ENCODE measurements at places on chromosomes 5 and 9.
A peak's percentile ranks its signal among the peaks of the same experiment; 100 is the strongest.

- DNase-seq: no peak
These were observed 27.6 kb downstream of the SLC25A51 start for GRCh38 chr9:37876376-37876775.

DNA sequence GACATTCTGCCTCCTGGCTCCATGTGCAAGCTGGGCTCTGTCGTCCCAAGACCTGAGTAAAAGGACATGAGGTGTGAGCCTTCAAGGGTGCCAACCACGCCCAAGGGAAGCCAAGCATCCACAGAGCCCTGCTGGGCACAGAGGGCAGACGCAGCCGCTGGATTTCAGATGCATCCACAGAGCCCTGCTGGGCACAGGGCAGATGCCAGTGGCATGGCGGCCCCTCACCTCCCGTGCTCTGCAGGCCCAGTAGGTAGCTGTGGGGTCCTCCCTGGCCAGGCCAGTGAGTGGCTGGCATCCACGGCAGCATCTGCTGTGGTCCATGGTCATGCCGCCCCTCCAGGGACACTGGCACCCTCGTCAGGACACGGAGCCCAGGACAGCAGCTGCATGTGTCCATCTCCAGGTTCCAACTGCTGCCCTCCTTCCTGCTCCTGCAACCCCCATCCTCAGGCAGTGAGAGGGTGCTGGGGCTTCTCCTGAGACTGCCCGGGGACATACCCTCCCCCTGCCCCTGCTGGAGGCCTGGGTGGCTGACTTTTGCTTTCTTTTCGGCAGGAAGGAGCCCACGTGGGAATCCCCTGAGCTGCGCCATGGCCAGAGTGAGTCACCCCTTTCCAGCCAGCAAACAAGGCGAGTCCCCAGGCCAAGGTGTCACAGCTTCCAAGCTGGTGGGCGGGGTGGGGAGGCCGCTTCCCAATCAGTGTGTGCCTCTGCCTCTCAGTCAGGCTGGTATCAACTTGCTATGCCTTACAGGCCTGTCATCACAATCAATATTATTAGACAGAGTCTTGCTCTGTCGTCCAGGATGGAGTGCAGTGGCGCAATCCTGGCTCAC lies 4.0 kb upstream of the TRAF2 start:
- DNase-seq: no peak

DNA sequence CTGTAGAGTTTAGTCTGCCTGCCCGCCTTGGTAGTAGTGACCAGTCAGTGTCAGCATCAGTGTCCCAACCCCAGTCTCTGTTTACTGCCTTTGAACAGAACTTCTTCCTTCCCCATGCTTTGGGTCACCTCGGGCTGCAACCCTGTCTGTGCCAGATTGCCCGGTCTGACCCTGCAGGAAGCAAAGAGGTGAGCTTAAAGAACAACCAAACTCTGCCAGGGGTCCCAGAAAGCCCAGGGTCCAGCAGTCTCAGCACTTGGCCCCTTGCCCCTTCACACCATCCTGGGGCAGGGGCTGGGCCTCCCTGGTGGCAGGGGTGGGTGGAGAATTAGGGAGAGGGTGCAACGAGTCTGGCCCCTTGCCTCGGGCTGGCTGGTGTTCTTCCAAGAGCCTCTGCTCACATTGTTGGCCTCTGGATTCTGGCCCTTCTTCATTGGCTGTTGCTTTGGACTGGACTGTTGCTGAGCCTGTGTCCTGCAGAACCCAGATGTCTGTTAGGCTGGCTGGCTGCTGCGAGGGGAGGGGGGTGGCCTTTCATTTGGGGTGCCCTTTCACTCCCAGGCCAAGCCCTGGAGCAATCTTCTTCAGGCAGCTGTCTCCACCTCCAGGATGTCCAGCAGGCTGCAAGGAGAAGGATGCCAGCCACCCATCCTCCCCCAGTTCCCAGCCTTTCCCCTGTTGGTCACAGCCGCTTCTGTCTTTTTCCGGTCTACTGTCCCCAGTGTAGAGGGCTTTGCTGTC lies 51.2 kb downstream of the SAR1B start:
- DNase-seq: no peak

DNA sequence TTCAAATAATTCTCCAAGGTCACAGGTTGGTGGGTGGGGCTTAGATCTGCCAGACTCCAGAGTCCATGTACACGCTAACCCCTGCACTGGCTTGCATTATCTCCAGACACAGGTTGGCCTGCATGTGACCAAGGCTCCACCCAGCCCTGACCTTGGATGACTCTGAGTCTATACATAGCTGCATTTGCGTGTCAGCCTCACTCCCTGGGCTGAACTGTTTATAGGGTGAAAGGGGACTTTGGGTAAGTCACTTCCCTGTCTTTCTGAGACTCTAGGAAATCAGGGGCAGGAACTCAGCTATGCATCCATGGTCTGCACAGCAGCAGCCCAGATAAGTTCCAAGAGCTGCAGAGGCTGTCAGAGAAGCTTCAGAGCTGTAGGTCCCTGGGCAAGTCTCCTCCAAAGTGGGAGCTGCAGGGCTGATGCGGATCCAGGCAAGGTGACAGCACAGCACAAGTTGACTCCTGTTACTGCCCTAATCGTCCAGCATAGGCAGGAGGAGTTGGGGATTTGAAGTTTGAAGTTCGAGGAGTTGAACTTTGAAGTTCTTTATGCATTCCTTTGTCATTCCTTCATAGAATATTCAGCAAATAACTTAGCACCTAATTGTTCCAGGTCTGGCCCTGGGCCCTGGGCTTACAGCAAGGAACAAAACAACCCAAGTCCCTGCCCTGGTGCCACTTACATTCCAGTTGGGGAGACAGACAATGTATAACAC lies 53.4 kb downstream of the SLC22A5 start:
- DNase-seq: no peak

- DNase-seq: no peak
These were observed 492.2 kb downstream of the NR2F1-AS1 start for GRCh38 chr5:93088592-93089389.

DNA sequence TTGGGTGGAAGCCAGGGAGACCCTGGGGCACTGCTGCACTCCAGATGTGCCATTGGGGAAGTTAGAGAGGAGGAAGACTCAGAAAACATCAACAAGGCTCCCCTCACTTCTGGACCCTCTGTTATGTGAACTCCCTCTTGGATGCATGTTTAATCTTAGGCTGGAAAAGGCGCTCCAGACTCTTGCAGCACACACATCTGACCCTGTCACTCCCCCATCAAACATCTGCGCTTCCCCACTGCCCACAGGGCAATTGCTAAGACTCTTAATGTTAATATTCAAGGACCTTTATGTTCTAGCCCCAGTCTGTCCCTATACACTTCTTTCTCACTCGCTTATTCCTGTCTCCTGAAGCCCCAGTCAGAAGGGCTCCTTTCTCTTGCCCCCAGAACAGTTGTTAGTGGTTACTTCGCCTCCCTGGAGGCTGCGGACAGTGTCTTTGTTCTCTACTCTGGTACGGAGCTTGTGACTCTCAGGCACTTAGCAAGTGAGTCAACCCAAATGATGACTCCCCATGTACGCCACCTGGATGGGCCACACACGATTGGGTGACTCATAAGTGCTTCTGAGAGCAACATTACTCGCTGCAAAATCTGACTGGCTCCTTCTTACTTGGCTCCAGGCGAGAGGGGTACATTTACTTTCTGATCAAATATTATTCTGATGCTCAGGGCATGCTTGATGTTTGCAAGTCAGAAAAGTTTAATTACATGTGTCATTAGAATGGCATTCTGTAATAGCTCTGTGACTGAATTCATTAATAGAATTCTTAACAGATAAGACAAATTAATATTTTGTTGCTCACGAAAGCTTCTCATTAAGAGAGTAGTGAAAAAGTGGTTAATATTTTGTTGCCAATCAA lies 193.6 kb downstream of the HSPA4 start:
- DNase-seq: no peak

DNA sequence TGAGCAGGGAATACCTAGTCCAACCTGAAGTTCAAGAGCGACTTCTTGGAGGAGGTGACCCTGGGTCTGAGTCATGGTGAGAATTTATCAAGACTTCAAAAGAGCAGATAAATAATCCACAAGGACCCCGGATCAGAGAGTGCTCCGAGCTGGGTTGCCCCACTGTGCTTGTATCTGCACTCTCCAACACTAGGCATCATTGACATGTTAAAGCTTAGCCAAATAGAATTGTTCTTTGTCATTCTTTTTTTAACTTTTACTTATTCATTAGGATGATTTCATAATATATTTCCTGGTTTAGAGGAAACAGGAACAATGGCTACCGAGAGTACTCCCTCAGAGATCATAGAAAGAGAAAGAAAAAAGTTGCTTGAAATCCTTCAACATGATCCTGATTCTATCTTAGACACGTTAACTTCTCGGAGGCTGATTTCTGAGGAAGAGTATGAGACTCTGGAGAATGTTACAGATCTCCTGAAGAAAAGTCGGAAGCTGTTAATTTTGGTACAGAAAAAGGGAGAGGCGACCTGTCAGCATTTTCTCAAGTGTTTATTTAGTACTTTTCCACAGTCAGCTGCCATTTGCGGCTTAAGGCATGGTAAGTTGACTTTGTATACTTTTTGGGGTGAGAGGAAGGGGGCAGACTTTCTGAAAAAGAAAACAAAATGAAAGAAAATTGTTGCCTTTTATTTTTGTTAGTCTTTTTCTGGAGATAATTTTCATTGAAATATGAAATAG lies at the start of gene CARD6:
Gene CARD6 (plus strand): TSS at position 300 of the 738 bp plus-strand sequence. CDS start 16 bp downstream, at position 316.
- DNase-seq: no peak

DNA sequence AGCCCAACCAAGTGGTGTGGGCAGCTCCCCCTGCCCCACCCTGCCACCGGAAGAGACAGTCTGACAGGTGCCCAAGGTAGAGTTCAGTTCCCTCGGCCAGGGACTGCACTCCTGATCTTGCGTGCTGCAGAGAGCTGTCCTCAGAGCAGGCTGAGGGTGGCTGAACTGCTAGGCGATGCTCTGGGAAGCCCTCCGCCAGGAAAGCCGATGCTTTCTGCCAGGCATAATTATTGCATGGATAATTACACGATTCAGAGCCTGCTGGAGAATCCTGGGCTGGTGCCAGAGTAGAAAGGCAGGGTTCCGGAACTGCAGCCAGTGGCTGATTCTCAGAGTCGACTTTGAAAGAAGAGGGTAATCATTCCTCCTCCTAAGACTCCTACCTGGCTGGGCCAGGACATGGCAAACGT lies 19.3 kb downstream of the KCNIP1 start:
- DNase-seq: peak; percentile 10

- no peak for DNase-seq
These were observed 9.7 kb downstream of the AFF4 start for GRCh38 chr5:132953710-132954109.

GRCh38 chr9:76718166-76718565 lies 46.1 kb upstream of the PCA3 start:
- no peak for DNase-seq

GRCh38 chr5:27652505-27652904 lies 614.1 kb upstream of the CDH9 start:
- no peak for DNase-seq

DNA sequence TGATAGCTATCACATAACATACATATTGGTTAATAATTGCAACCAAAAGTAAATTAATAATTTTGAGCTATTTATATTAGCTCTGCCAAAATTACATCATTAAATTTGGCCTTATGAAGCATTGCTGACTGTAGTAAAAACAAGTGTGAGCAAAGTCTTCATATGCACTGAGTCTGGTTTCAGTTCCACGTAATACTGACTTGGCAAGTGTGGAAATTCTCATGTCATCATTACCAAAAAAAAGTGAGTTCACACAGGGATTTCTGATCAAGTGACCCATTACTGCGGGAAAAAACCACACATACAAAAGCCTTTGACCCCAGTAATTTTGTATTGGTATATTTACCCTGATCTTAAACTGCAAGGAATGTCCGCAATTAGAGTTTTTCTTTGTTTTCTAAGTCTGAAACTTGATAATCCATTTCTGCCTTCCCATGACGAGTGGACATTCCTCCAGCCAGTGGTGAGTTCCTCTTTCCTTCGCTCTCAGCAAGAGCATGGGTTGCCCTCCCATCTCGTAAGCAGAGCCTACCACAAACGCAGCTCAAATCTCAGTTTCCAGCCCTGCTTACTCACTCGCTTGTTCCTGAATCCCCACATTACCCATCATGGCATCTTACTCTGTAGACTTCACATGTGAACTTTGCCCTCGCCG lies 220.2 kb upstream of the DMRT1 start:
- no peak for DNase-seq

DNA sequence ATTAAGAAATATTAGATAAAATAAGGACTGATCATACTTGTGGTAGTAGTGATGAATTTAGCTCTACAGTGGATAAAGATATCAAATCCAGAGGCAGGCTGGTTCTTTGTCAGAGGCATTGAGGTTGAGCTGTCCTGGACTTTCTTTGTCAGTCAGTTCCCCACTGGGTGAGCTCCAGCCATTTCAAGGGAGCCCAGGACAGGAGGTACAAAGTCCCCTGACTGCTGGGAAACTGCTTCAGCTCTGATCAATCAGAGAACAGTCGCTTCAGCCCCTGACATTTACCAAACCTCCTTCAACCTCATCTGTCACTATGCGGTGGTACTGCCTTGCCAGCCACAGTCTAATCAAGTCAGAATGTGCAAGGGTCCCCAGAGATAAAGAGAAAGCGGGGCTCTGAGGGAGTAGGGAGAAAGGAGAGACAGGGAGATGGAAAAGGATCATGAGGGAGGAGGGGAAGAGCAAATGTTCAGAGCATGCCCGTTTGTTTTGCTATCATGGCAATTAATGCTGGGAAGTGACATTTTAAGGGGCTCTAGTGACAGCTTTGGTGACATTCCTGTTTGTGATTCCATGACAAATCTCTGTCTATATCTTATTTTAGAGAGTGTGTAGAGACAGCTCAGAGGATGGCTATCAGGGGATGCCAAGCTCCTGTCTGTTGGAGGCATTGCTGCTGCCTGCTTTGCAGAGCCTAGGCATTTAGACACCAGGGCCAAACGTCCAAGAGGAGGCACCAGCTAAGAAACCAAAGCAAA lies 223.2 kb downstream of the ASTN2 start:
- DNase-seq: no peak

DNA sequence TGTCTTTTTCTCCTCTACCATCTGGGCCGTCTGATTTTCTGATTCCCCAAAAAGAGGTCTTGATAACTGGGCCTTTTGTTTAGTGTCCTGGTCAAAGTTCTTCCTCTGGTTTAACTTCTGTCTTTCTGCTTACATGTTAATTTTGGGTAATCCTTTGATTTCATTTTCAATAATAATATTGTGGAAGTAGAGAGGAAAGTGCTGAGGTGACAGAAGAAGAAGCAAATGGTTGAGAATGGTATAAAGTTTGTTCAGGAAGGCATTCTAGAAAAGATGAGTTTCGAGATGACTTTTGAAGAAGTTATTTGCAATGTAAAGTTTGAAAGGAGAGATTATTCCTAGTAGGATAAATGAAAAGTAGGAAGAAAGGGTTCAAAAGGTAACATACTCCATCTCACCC lies 118.1 kb downstream of the UNC13B start:
- DNase-seq: no peak

DNA sequence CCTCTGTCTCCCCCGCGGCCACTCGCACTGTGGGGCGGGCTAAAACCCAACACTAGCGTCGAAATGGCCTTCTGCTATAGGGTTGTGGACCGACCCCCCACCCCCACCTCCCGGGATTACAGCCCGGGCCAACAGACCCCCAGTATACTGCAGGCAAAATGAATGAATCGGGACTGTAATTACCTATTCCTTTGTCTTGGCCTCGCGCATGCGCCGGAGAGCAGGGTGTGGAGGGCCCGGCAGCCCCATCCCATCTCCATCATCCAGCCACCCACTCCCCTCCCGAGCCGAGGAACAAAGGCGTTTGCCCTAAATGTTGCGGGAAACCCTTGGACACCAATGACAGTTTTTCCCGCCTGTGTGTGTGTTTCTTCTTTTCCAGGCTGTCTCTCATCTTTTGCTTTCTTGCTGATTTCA lies 1.6 kb downstream of the BASP1 start:
- DNase-seq: no peak

All from NCI-H2029 (cell line).